ENCODE measurements at places on chromosomes 4 and X.

GRCh38 chr4:137934046-137934445 is 308.1 kb downstream of the SLC7A11 start:
- DNase-seq = no peak

GRCh38 chr4:139801895-139802294 is 136.3 kb downstream of the MGST2 start:
- no peak for DNase-seq

GRCh38 chrX:155406429-155406828 is 24.5 kb downstream of the F8A2 start:
- DNase-seq = no peak

DNA sequence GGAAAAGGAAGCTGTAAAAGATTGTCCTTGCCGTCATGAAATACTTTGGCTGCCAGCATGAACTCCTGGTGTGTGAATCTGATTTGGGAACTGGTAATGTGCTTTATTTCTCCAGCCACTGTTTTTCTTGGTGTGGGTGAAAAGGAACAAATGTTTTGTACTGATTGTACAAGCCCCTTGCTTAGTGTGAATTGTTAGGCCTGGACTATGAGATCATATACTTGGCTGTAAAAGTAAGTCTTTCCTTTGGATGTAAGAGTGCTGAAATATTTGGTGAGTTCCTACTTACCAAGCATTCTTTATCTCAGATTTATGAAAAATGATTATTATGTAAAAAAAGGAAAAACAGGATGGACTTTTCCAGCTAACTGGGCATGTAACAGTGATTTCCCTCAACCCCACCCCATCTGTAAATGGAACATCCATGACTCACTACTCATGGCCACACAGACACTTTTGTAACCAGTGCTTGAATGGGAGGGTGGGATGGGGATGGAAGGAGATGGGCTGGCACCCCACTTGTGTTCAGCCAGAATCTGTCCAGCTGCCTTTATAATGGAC is 6.3 kb downstream of the FNIP2 start:
- no peak for DNase-seq

DNA sequence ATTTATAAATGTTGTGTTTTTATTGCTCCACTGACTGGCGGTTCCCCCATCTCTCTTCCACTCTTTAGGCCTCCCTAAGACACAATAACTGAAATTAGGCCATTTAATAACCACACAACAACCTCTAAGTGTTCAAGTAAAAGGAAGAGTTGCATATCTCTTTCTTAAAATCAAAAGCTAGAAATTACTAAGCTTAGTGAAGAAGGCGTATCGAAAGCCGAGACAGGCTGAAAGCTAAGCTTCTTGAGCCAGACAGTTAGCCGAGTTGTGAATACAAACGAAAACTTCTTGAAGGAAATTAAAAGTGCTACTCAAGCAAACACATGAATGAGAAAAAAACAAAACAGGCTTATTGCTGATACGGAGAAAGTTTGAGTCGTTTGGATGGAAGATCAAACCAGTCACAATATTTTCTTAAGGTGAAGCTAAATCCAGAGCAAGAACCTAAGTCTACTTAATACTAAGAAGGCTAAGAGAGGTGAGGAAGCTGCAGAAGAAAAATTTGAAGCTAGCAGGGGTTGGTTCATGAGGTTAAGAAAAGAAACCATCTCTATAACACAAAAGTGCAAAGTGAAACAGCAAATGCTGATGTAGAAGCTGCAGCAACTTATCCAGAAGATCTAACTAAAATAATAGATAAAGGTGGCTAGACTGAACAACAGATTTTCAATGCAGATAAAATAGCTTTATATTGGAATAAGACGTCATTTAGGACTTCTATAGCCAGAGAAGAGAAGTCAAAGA is 194.0 kb upstream of the TTC29 start:
- no peak for DNase-seq

DNA sequence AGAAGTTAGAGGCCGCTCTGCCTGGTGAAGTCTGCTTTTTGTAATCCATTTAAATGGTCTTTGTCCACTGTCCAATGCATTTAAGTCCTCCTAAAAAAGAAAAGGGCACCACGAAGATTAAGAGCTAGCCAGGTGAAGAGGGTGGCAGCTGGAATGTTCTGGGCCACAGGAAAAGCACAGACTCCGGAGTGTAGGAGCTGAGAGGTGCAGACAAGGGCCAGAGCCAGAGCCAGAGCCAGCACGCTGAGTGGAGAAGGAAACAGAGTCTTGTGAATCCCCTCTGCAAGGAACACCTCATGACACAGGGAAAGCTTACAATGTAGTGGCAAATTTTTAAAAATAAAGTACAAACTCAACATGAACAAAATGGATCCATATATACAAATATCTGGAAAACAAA is 83.6 kb downstream of the TSPAN5 start:
- DNase-seq = no peak

DNA sequence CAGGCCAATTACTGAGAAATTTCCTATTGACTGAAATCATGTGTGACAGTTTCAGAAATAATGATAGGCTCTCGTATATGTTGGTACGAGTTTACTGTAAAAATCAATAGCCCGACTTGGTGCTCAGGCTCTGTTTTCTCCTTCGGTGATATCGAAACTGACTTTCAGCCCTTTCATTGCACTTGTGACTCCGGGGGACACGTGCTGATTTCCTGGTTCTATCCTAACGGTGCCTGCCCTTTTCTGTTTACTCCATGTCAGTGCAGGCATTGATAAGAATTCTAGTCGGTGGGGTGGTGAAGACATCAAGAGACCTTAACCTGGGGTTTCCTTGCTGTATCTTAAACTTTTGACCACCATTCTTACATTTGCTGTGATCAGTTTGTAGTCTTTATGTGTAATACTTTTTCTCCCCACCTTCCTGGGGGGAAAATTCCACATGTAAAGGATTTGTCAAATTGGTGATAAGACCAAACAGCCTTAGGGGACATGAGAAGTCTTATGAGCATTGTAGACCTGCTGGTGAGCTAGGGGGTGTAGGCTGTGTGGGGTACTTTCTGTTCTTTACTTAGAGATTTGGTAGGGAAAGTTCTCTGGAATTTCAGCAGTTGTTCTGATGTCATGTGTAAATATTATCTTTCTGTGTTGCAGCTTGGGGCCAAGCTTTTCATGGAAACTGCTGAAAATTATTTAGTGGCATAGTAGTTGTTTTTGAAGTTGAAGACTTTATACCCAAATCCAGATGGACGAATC is 52.7 kb downstream of the TMEM131L start:
- DNase-seq = peak; percentile 30

GRCh38 chr4:57104706-57105560 is 5.3 kb downstream of the IGFBP7 start:
- no peak for DNase-seq

- DNase-seq = peak; percentile 67
Measured at GRCh38 chr4:159110961-159111360, 8.1 kb downstream of the RAPGEF2 start.

DNA sequence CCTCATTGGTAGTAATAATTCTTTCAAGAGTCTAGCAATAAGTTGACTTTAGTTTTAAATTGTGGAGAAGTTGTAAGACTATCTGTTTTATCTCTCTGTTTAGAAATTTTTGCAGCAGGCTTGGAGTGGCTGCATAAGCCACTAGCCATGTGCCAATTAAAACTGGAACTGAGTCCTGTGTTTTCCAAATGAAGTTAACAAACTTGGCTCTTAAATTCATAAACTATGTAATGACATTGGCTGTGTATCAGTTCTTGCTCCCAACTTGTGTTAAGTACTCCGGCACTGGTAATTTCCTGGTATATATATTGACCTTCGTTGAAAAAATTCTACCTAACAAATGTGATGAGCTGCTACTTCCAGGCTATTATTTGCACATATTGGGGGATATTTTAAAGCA is 420.4 kb downstream of the GBA3 start:
- DNase-seq = no peak

GRCh38 chr4:74758551-74759145 is 35.7 kb downstream of the BTC start:
- no peak for DNase-seq

DNA sequence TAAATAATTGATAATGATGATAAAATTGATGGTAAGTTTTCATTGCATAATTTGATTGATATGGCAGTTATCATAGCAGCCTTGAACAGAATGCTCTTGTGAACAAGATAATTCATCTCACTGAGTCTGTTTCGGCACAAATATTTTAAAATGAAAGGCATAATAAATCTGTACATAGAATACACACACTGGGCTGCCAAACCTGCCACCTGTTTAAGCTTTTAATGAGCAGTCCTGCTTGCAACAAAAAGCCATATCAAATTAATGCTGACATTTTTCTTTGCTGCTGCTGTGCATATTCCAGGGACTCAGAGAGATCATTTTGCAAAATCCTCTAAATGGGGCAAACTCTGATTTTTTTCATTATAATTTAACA is 201.1 kb downstream of the ARHGAP24 start:
- no peak for DNase-seq

DNA sequence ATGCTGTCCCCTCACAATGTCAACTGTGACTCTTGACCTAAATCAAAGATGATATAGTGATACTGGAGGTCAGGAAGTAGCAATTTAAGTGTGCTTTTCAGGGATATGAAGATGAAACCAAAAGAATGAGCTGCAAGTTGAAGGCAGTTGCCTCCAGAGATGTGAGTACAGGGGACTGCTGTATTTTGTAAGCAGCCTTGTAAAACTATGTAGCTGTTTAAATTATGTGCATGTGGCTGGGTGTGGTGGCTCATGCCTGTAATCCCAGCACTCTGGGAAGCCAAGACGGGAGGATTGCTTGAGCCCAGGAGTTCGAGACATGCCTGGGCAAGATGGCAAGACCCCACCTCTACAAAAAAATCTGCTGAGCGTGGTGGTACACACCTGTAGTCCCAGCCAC is 15.1 kb upstream of the TNIP2 start:
- no peak for DNase-seq

DNA sequence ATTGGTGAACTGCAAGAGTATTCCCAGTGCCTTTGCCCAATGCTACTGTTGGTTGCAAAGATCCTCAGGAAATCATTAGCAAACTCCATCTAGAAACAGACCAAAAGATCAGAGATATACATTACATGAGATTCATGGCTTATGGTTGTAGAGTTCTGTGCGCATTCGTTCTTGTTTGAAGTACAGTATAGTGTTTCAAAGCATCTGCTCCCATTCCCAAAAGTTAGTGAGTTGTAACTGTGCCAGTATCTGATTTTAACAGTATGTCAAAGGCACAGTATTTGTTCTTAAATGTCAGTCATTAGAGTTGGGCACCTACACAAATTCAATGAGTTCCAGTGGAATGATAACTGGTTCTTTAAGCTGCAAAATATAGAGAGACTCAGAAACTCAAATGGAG is 314.7 kb upstream of the ATOH1 start:
- DNase-seq = no peak

DNA sequence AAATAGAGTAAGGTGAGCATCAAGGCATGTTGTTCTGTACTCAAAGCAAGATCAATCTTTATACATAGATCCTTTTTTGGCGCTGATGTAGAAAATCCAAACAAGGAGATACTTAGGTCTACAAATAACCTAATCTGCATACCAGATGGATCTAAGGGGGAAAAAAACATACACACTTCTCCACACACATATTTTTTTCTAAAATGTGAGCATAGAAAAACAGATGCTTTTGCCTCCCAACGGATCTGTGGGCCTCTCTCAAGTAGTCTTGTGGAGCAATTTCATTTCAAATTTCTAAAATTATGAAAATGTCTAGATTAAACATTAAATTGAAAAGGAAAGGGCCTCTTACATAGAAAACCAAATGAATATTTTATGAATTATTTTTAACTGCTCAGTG is 166.1 kb downstream of the GRIA3 start:
- DNase-seq = no peak

- DNase-seq = no peak
Measured at GRCh38 chrX:29560065-29560464, 655.3 kb upstream of the MAGEB2 start.

DNA sequence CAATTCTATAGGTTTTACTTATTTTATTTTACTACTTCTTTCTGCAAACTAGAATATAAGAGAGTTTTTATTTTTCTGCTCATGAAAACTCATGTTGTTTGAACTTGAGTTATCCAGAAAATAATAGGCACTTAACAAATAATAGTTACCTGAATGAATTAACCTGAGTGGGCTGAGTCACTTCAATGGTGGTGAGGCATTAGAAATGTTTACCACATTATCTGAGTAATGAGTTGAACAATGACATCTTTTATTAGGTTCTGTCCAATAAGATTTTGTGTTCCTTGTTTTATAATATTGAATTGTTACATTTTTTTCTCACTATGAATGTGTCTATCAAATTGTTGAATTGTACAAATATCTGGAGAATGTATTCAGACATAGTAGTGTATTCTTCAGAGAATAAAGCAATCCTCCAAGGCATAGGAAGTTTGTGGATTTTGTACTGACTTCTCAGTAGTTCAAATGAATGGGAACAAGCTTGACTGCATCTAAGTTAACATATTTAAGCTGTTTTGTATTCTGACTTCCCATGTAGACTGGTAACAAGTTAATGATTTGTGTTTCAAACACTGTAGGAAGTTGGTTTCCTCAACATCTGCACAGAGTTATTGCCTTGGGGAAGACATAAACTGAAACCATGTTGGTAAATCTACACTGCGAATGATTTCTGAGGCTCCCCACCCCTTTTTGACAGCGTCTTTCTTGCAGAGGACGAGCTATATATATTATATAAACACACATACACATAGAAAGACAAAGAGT is 1808.9 kb upstream of the TENM3 start:
- no peak for DNase-seq

GRCh38 chr4:184462724-184463123 is 11.6 kb downstream of the IRF2 start:
- DNase-seq = no peak

- no peak for DNase-seq
Measured at GRCh38 chr4:62814510-62815047, 1594.7 kb downstream of the TECRL start.

DNA sequence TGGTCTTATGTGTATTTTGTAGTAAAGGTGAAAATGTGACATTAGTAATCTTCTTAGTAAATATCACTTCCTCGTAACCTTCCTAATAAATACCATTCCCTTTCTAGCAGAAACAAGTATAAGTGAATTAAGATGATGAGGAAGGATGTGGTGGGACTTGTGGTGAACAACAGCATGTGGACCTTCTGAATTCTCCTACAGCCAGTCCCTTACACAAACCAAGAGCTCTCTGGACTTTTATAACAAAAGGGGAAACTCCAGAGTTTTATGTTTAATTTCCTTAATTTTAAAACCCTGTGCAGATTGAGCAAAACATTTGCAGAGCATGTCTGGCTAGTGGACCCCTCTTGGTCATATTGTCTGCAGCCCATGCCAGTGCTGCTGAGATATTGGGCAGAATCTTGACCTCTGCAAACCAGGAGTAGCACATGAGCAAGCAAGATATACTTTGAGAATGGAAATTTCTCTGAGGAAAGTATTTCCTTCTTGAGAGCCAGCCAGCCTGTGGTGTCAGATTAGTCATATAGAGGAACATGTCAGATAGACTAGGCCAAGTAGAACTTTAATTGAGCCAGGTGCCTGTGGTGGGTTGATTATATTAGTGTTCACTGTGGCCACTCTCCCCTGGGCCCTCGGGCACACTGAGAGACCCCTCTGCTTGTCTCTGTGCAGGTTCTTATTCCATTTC is 328.2 kb downstream of the DKK2 start:
- DNase-seq = no peak

- DNase-seq = peak; percentile 48
Measured at GRCh38 chrX:72470532-72471223, 102.0 kb downstream of the HDAC8 start.

GRCh38 chrX:38986586-38986985 is 185.3 kb downstream of the MID1IP1 start:
- no peak for DNase-seq

GRCh38 chr4:173257732-173258717 is 76.1 kb downstream of the HMGB2 start:
- DNase-seq = peak; percentile 80

Data from erythroblast (primary cell).